NCI-H1092 (cell line): ENCODE measurements at places on chromosomes 3 and 15.

DNA sequence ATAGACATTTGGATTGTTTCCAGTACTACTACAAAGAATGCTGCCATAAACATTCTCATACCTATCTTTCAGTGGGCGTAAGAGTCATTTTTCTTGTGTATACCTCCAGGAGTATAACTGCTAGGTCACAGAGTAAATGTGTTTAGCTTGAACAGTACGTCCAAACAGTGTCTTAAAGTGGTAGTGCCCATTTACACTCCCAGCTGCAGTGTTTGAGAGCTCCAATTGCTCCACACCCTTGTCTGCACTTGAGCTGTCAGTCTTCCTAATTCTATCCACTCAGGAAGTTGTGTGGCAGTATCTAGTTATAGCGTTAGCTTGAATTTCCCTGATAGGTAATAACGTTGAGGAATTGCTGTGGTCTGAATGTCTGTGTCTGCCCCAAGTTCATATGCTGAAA, 404.7 kb upstream of the PPP2R3A start:
- no peak for DNase-seq

- DNase-seq: no peak
Measured at GRCh38 chr3:9340472-9340902, 22.4 kb upstream of the THUMPD3 start.

DNA sequence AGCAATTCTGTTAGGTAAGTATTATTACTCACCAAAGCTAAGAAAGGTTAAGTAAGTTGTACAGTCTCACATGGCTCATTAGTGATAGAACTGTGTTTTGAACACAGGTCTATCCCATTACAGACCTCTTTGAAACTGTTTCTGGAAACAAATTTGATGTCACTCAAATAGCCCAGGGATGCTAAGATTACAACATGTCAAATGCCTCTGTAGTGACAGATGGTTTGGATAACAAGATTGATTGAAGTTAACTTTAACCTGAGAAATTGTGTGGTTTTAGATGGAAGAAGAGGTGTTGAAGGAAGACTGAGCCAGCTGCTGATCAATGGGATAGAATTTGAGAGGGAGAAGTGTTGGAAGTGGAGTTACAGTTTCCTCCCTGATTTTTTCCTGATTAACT, 72.5 kb downstream of the SYN2 start:
- no peak for DNase-seq

DNA sequence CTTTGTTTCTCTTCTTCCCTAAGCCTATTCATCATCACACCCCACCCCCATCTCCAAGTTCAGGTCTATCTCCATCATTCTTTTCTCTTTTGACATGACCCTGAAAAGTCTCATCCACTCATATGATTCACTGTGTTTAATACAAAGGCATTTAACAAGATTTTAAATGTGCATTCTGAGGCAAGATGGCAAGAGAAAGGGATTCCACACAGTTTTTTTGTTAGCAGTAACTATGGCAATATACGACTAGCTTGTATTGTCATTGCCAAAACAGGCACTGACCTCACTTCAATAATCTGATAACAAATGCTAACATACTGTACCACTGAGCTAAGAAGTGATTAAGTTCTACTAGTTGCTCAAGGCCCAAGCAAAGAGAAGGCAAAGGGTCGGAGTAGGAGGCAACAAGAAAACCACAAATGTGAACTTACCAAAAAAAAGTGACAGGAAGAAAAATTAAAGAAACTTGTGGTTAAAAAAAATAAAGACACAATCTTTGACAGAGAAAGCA, 53.2 kb downstream of the FBN1 start:
- no peak for DNase-seq

- no peak for DNase-seq
Measured at GRCh38 chr15:63801171-63801570, 32.6 kb downstream of the HERC1 start.

DNA sequence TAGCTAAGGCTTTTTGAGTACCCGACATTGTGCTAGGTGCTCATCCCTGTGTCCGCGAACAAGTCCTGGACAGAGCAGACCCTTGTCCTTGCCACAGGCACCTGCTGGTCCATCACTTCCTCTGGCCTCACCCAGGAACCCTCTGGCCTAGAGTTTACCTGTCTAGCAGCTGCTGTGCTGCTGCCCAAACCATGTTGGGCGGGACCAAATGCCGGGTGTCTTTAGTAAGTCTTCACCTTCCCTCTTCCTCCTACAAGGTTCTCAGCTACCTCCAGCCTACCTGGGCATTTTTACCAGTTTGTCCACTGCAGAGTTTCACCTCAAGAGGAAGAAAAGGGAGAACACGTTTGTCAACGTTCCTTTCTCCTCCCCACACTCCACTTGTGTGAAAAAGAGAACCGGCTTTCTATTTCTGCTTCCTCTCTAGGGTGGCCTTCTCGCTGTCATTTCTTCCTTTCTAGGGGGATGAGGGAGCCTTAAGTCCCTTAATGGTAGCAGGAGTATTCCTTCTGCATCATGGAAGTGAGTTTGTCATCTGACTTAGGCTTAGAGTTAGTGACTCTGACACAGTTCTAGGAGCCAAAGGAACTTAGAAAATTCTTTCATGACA, 80.4 kb upstream of the GCNT3 start:
- no peak for DNase-seq

GRCh38 chr3:69791919-69792399, 52.7 kb downstream of the MITF start:
- DNase-seq: no peak

DNA sequence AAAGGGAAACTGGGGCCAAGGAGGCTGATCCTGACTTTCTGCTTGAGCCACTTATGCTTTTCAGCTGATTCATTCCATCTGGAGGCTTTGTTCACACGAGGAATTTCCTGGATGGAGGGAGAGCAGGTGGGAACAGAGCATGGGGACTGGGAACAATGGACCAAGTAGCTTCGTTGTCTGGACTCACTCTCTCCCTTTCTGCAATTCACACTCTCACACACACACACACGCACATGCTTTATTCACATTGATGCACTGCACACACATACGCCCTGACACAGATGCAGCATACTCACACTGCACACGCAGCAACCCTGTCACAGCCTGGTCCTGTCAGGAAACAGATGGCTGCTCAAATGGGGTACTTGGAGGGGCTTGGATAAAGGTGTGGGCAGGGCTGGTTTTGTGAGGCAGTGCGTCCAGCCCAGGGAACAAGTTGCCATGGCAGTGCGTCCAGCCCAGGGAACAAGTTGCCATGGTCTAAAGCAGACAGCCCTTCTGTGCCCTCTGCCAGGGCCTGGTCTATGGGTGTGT, 19.8 kb upstream of the CHCHD6 start:
- peak; percentile 30 for DNase-seq

GRCh38 chr15:55824857-55825613, 82.1 kb upstream of the PRTG start:
- no peak for DNase-seq

GRCh38 chr3:5431811-5432378, 244.4 kb downstream of the EDEM1 start:
- no peak for DNase-seq

DNA sequence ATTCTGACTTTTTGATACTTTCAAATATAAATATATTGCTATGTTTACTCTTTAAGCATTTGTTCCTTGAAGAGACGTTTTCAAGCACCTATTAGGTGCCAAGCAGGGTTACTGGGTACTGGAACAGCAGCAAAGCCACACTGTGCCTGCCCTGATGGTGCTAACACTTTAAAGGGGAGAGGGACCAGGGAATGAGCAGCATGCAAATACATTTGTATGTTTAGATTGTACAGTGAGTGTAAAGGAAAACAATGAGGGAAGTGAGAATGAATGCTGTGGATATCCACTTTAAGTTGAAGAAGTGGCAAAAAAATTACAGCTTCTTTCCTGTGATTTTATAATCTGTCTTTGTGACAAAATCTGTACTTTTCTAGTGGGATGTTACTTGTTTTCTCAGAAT, 400.2 kb upstream of the ATP11B start:
- DNase-seq: no peak

GRCh38 chr15:57436961-57437360, 60.7 kb downstream of the CGNL1 start:
- no peak for DNase-seq

- no peak for DNase-seq
Measured at GRCh38 chr15:22262613-22263020, 182.3 kb downstream of the OR4M2 start.

- DNase-seq: no peak
Measured at GRCh38 chr3:74273091-74273490, 341.4 kb downstream of the CNTN3 start.

DNA sequence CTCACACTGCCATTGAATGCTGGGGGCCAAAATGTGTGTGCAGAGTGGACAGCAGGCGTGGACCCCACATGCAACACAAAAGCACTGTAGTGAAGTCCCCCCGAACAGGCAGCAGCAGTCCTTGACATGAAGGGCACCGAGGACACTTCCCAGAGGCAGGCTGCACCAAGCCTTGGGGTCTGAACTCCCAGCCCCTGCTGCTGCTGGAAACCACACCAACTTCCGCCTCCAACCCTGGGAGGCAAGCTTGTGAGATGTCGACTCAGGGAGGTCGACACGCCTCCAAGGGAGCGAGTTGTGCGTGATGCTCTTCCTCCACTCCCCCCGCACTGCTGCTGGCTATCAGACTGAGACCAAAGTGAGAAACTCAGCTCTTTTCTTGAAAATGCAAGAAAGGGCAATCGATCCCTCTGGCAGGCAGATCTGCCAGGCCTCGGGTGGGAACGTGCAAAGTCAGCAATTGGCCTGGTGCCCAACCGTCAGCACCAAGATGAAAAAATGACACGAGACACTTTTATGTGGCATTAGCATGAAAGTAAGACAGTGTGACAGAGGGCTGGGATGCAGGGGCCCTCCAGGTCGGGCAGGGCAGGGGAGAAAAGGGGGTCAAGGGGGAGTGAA, 43.6 kb downstream of the WHAMM start:
- DNase-seq: no peak

GRCh38 chr15:60213377-60214000, 184.3 kb downstream of the ANXA2 start:
- no peak for DNase-seq

- no peak for DNase-seq
Measured at GRCh38 chr3:18656410-18656809, 231.3 kb upstream of the SATB1 start.

DNA sequence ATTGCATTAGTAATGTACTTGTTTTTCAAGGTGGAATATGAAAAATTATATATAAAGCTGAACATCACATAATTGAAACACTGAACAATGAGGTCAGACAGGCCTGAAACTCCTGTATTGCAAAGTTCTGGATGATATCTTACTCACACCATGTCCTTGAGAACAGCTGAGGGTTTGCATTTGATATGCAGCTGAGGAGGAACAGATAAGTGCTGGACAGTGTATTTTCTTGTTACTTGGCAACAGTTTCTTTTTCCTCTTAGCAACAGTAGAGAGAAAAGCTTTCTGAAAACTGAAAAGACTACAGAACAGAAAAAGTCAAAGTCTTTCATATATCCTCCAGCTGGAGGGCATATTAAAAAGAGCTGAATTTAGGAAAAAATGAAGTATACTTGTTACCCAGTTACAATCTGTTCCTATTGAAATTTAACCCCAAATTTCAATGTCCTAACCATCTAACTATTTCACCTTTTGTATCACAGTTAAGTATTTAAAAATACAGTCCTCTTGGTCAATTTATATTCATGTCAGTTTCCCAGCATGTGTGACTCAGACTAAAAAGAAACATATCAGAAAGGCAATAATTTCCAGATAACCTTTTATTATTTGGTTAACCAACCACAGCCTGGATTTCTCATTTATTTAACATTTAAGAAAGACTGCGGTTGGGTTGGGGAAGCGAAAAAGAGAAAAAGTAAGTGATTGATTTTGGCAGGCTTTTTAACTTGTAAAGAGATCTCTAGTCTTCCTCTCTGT, 733.0 kb upstream of the DPPA4 start:
- DNase-seq: no peak

- DNase-seq: no peak
Measured at GRCh38 chr3:38154625-38155255, 10.6 kb upstream of the OXSR1 start.

GRCh38 chr3:20280257-20280656, 94.3 kb upstream of the SGO1 start:
- no peak for DNase-seq

DNA sequence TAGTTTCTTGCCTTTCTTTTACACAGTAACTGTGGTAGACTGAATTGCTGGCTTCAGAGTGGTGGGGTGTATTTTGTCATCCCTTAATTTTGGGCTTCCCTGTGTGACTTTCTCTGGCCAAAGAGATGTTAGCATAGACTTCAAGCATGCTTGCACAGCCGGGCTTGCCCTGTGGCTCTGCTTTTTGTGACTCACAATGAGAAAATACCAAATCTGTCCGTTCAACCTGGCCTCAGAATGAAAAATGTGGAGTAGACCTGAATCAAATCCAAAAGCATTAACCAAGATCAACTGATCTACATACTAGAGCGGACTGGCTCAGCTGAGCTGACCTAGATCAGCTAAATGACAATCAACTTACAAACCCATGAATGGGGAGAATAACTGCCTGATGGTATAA, 51.4 kb downstream of the PLAAT1 start:
- no peak for DNase-seq

- no peak for DNase-seq
Measured at GRCh38 chr3:122103821-122104514, 48.8 kb downstream of the CD86 start.

DNA sequence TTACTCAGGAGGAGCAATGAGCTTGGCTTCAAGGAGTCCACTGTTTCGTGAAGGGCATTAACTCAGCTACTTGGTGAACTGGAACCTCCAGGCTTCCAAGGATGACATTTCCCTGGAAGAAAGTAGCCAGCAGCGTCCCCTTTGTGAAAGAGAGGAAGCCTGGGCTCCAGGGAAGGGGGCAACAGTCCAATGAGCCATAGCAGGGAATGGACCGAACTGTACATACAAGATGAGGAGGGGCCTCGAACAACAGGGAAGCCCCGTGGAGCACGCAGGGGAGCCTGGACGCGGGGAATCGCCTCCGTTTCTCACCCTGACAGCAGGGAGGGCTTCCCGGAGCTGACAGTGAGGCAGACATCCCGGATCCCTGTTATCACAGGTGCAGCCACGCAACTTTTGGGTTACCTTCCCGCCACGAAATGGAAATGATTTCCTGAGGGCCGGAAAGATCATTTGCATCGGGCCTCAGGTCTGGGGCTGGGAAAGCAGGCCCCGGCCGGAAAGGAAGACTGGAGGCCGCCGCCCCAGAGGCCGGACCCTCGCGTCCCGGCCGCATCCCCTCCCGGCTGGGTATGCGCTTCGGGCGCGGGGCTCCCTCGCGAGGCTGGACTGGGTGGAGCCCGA, 475 bp upstream of the SPINT1 start:
- no peak for DNase-seq

DNA sequence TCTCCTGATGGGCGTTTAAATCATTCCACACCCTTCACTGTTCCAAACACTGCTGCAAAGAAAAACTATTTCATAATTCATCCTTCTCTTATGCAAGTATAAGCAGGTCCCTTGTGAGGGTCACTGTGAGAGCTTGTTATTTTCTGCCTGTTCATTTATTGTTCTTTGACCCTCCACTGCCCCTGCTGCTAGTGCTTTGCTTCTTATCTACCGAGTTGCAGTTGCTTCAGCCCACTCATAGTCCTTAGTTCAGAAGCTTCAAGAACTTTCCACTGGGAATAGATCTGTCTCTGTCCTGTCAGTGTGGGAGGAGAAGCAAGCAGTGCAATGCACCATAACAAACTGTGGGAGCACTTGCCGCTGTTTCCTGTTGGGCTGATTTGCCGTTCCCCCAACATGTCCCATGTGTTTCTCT, 39.8 kb downstream of the RIOX2 start:
- no peak for DNase-seq

- no peak for DNase-seq
Measured at GRCh38 chr15:43525131-43525530, 7.7 kb downstream of the MAP1A start.
